Stimulated activated CD8-positive, alpha-beta memory T cell treated with anti-CD3 and anti-CD28 coated beads, Interleukin-4, amount 100 ng/mL, for 4 hours (primary cell): ENCODE measurements at places on chromosomes 3 and 15.

- DNase-seq, result no peak
These were observed 300.0 kb downstream of the CADM2 start for GRCh38 chr3:85258819-85259218.

DNA sequence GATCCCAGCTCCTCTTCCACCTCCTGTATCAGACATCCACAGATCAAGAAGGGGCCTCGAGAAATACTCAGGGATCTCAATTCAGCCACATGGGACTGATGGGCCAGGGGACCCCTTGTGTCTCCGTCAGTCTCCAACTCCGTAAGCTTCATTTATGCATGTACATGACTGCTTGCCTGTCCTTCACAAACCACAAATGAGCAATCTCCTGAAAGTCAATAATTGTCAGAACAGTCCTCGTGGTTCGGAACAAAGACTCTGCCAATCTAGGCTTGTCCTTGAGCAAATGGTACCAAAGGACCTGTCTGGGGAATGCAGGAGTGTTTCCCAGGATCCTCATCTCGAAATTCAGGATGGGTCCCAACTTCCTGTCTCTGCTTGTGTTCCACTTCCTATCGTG, 20.8 kb downstream of the SLC12A8 start:
- DNase-seq, result no peak

DNA sequence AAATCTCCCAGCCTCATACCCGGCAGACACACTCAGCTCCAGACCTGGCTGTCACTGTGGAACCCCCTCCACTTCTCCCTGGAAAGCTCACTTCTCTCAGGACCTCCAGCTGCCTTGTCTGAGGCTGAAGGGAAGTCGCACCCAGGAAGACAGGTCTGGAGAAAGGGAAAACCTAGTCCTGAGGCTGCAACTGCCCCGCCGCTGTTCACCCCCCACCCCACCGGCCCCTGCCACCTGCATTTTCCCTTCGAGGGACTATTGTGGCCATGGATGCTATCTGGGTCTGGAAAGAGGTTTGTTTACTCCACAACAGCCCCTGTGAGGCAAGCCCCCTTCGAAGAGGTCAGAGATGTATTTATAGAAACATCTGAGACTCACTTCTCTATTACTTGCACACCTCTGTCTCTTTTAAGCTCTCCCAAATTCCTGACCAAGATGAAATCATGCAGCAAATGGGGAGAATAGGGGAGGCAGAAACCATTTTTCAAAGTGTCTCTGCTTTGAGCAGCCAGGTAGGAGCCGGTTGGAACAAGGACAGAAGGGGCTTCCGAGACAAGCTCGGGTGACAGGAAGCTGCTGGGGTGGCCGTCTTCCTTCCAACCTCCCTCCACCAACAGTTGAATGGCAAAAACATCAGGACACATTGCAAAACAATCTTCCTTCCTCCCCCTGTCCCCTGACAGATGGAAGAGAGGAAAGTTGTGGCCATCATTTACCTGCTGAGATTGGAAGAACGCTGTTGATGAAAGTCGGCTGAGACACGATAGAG, 518 bp downstream of the COLQ start:
- no peak for DNase-seq

DNA sequence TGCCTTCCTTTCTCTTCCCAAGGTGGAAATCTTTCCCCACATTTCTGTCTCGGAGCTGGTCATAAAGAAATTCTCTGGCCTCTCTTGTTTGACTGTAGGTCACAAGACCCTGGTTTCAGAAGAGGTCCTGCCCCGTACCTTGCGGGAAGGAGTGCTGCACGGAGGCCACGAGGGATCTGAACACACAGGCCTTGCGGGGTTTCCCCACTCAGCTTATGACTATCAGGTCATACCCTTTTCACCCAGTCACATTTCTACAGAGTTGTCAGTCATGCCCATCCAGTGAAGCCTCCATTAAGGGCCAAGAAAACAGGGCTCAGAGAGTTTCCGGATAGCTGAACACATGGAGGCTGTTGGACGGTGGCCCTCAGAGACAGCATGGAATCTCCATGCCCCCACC, 54.7 kb upstream of the ATP13A3 start:
- DNase-seq, result no peak

DNA sequence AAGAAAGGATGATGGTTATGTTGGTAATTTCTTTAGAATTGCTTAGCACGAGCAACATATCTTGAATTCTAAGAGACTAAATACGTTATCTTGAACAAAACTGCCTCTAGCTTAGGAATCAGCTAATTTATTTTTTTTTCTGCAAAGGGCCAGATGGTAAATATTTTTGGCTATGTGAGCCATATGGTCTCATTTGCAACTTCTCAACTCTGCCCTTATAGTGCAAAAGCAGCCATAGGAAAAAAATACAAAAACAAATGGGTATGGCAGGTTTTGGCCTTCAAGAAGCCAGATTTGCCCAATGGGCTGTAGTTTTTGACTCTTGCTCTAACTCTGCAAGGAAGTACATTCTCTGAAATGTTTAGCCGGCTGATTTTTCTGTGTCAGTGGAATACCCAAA, 11.9 kb downstream of the OXSM start:
- no peak for DNase-seq

DNA sequence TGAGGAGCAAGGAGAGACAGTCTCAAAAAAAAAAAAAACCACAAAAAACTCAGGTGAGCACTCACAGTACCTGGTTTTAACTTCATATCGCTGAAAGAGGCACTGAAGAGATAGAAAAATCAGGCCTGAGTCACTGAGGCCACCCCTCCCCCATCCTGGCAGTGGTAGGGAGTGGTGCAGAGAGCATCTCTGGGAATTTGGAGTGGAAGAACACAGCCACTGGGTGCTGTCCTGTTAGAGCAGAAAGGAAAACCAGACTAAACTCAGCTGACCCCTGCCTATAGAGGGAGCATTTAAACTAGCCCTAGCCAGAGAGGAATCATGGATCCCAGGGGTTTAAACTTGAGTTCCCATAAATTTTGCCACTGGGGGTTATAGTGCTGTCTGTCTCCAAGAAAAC, 22.2 kb upstream of the DNAJC13 start:
- no peak for DNase-seq

- DNase-seq, result no peak
These were observed at the start of gene ZIC4 for GRCh38 chr3:147406028-147406931. ZIC4 (minus strand) TSS chr3:147406543; CDS start chr3:147402797, 3,746 bp downstream.

- DNase-seq, result no peak
These were observed 195.2 kb upstream of the MME start for GRCh38 chr3:154884952-154885351.

- DNase-seq, result no peak
These were observed 991 bp downstream of the SOX2 start for GRCh38 chr3:181712553-181713279.

DNA sequence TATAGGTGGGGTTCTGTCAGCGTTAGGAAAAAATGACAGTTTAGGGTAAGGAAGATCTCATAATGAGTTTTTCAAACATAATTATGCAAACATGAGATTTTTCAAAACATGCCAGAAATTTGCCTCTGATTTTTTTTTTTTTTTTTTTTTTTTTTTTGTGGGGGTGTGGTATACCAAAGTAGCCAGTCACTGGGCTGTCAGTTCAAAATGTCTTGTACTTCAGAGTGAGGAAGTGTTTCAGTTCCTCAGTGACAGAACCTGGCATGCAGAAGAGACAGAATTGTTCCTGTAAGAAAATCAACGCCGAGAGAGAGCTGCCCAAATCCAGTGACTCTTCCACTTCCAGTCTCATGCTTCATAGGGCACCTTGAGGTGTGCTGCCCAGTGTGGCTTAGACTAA, 9.7 kb downstream of the NCBP2 start:
- no peak for DNase-seq

- no peak for DNase-seq
These were observed 233.0 kb upstream of the POU1F1 start for GRCh38 chr3:87509401-87509800.

GRCh38 chr15:73983211-73983727, 8.8 kb downstream of the STOML1 start:
- no peak for DNase-seq

- DNase-seq, result no peak
These were observed 10.6 kb downstream of the XXYLT1 start for GRCh38 chr3:195260280-195260905.

GRCh38 chr15:78312536-78312935, 13.1 kb upstream of the SKIC8 start:
- DNase-seq, result no peak

DNA sequence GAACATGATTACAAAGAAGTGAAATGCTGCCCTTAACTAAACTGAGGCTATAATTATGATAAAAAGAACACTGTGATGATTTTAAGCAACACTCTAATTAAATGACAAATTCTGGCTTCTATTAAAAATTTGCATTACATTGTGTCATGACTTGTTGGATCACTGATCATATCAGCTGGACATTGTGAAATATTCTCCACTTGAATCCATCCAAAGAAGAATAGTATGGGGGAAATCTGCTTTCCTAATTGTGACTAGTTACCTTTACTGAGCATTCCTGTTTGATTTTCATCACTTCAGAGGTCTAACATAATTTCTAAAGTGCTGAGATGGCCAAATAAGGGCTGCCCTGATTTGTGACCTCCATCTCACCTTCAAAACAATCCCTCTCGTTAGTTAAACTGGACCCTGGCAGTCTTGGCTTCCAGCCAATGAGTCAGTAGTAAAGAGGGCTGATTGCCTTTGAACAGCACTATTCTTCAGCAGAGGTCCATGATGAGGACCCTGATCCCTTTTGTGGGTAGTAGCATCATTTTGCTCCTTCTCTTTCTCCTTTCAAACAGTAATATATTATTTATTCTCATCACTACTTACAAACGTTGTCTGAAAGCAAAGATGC, 53.5 kb upstream of the LEKR1 start:
- DNase-seq, result no peak

DNA sequence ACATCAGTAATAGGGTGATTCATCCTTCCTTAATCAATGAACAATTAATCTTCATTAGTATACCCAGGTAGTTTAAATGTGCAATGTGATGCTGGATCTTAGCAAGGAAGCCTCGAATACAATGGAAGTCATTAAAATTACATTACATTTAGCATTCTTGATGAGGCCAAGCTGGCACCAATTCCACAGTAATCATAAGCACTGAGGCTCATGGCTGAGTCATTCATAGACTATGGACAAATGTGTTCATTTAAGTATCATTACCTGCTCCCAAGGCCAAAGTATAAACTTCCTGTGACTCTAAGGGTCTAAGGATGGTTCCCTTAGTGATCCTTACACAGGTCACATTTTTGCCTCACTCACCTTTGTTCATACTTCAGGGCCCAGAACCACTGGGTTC, 266.4 kb upstream of the CDIN1 start:
- no peak for DNase-seq

- DNase-seq, result no peak
These were observed 305.0 kb downstream of the SHQ1 start for GRCh38 chr3:72543246-72543645.

DNA sequence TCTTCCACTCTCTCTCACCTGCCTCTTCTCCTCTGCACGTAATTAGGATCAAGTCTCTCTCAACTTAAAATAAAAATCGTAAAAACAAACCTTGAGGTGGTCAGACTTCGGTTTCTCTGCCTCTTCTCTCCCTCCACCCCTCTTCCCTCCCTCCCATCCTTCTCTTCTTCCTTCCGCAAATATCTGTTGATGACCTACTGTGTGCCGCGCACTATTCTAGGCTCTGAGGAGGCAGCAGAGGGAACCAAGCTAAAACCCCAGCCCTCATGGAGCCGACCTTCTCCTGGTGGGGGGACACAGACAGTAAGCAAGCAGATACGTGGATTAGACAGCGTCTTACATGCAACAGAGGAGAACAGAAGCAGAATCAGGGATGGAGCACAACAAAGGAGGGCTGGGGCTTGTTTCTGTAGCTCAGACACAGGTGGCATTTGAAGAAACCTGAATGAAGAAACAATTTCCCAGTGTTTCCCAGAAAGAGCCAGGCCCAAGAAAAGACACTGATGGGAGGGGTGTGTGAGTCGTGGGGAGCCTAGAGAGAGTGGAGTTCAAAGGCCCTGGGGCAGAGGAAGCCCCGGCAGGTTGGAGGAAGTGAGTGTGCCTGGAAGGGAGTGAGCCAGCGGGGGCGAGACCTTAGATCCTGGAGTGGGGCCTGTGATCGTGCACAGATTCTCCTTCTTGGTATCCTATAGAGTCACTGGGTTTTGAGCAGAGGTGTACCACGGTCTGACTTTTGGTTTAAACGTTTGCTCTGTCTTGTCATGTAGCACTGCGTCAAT, 80.5 kb downstream of the TOP2B start:
- DNase-seq, result no peak

DNA sequence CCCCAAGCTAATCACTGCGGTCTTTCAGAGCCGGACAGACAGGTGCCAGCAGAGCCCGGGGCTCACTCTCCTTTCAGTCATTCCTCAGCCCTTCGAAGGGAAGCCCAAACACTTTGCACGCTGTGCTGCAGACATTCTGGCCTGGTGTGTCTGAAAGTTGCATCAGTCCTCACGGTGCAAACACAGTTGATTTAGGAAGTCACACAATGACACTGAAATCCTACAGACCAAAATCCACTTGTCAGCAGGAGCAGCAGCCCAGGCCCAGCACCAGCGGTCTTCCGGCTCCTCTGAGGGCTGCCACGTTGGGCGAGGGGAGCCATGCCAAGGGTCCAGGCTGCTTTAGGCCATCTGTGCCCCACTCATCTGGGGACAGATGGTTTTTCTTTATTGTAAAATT, 61.6 kb downstream of the RGMA start:
- DNase-seq, result no peak

DNA sequence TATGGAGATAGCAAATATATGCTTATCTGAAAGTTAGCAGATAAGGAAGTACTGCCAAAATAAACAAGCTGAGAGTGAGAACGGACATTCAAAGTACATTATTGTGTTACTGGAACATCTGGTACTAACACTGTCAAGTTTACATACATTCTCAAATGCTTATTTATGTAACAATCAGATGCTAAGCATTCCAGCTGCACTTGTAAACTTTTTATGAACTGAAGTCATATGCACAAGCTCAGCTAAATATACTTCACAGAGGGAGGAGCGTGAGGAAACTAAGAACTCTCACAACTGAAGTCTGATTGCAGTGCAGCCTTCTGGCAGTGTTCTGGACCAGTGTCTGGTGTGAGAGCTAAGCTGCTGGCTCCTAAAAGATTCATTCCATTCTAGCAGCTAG, 223.7 kb upstream of the NANOGP8 start:
- no peak for DNase-seq

GRCh38 chr3:61378311-61378710, 127.1 kb upstream of the FHIT start:
- DNase-seq, result no peak

- DNase-seq, result no peak
These were observed 161.3 kb downstream of the FBLN2 start for GRCh38 chr3:13710251-13710650.

DNA sequence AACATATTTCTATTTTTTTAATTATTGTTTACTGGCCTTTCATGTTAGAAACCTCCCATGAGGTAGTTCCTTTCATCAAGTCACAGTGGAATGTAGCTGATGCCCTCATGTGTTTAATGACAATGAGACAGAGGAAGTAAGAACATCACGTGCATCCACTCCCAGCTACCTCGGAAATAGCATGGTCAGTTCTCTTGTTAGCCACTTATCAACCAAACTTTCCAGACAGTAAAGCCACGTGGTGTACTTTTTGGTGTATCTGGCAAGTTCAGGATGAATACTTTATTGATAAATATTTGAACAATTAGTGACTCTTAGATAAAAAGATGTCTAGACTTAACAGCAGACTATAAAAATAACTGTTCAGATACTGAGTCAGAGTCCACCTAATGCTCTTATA, 781.7 kb downstream of the MECOM start:
- DNase-seq, result no peak
